G401 (cell line): ENCODE measurements at places on chromosomes 7 and 10. TPM values are rescaled to one million over a fixed set of nuclear protein-coding genes. Genes with fewer than 3 reads are reported as not detected.

The BRAT1 gene
- 87.3 and 104 TPM in 2 replicates for total RNA-seq

The PARD3 gene
- 55.1 and 61.9 TPM in 2 replicates for total RNA-seq

The TSPAN15 gene
- 10.2 and 14.6 TPM in 2 replicates for total RNA-seq

The CUZD1 gene
- 1.7 and 1.8 TPM in 2 replicates for total RNA-seq

The HTRA1 gene
- 4.5 and 9.2 TPM in 2 replicates for total RNA-seq

The FRG2B gene
- total RNA-seq: not detected in 2 replicates

The CPA4 gene
- total RNA-seq: not detected in 2 replicates

The FAM25A gene
- total RNA-seq: not detected in 2 replicates
